ENCODE measurements at places on chromosomes 3 and 15.

DNA sequence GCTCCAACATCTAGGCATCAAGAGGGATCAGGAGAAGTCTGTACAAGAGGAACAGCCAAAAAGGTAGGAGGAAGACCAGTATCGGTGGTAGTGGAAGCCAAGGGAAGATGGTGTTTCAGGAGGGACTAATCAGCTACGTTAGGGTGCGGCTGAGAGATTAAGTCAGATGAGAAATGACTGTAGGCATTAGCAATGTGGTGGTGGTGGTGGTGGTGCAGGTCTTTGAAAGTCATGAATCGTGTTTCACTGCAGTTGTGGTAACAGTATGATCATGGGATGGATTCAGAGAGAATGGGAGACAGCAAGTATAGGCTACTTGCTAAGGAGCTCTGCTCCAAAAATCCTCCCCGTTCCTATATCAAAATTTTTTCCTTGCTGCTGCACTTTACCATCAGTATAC, 35.5 kb downstream of the ASTE1 start:
- DNase-seq: no peak

DNA sequence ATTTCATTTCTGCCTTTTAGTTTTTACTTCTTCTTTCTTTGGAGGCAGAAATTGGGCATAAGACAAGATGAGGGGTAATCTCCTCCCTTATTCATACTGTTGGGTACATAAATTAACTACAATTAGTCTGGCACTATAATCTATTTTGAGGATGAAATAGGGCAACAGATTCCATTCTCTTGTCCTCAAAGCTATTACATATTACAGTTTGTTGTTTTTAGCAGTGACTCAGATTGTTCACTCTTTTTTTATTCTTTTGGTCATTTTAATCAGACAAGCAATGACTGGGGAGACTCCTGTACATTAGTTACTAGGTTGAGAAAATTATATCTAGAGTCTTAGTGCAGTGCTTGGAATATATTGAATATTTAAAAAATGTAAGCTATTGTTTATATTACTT, 556.0 kb downstream of the OTOL1 start:
- no peak for DNase-seq

- DNase-seq: no peak
Observed at GRCh38 chr3:36433511-36433910, 53.2 kb downstream of the STAC start.

DNA sequence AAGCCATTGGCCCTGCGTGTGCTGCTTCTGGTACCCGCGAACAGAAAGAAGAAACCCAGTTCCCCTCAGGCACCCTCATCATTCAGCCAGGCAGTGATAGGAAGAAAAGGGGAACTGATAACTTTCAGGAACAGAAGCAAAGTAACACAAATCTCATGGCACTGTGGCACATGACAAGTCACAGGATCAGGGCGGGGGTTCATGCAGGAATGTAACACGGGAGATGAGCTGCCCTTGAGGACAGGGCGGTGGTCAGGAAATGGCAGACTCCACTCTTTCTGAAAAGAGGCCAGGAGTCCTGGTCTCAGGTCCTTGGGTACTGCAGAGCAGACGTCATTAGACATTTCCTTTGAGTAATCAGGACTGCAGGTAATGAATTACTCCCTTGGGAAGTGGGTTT, 95.5 kb downstream of the CCNL1 start:
- no peak for DNase-seq

- DNase-seq: no peak
Observed at GRCh38 chr15:60110909-60111308, 106.8 kb downstream of the FOXB1 start.

- DNase-seq: peak; percentile 80
Observed at GRCh38 chr3:117281371-117281770, 571.8 kb downstream of the TUSC7 start.

DNA sequence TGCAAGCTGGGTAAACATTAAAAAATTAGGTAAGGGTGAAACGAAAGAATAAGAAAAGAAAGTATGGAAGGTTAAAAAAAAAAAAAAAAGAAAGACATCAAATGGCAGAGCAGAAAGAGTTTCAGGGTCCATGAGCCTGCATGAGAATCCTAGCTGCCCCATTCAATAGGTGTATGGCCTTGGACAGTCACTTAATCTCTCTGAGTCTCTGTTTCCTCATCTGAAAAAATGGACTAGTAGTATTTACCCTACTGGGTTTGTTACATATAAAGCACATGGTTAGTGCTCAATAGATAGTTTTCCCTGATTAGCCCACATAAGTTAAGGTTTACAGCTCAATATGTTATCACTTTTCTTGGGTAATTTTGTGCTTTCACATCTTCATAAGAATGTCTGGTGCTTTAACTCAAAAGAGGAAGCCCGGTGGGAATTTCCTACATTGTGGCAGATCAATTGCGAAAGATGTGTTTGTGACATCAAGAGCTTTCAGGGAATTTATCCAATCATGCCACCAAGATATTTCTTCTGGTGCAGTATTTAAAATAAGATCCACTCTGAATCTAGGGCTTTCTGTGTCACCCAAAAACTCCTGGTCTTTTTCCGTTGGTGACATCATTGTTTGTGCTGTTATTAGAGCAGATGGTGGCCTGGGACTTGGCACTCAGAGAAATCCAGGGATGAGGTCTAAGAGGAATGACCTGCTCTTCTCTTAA, 57.2 kb upstream of the UBE2E1 start:
- DNase-seq: no peak

- DNase-seq: peak; percentile 91
Observed at GRCh38 chr3:115272036-115272824, 125.1 kb upstream of the ZBTB20 start.

- no peak for DNase-seq
Observed at GRCh38 chr15:47399100-47399499, 318.2 kb upstream of the SEMA6D start.

- DNase-seq: peak; percentile 5
Observed at GRCh38 chr15:40695469-40695890, 506 bp downstream of the RAD51 start.

DNA sequence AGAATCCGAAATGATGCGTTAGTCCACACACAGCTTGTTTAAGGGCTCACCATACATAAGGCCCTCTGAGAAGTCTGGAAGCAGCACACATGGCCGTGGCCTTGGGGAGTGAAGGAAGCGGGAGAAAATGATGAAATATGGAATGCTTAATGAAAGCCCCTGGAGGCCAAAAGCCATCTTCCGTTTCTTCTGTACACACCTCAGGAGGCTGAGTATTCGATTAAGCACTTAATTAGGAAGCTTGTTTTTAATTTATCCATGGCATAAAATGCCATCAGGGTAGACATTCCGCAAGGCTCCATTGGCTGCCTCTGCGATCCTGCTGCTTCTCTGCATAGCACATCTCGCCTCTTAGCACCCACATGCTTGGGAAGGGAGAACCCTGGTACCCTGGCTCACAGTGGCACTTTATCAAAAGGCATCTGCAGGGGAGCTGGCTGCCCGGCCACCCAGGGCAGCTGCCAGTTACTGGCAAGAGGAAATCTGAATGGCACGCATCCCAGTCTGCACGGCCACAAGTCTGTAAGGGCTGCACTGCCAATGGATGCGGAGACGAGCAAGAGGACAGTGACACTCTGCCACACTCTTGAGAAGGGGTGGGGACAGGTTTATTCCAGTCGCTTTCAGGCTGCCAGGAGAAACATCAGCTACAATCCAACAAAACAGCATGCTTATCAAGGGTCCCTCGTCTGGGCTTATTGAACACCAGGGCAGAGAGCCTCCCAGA, 356.2 kb downstream of the OCA2 start:
- peak; percentile 29 for DNase-seq

DNA sequence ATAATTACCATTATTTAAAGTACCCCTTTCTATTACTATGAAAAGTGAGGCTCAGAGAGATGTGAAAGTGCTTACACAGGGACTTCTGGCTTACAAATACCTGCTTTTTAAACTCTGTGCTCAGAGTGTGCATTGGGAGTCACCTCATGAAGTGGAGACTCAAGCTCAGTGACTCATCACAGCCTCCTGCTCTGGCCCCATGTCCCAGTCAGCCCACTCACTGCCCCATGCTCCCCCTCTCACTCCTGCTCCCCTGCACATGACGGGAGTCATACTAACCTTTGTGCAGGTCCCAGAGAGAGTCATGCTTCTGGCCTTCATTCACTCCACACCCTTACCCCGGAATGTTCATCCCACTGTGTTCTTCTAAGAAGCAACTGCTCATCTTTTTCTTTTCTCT, 20.2 kb downstream of the CCR1 start:
- DNase-seq: no peak

DNA sequence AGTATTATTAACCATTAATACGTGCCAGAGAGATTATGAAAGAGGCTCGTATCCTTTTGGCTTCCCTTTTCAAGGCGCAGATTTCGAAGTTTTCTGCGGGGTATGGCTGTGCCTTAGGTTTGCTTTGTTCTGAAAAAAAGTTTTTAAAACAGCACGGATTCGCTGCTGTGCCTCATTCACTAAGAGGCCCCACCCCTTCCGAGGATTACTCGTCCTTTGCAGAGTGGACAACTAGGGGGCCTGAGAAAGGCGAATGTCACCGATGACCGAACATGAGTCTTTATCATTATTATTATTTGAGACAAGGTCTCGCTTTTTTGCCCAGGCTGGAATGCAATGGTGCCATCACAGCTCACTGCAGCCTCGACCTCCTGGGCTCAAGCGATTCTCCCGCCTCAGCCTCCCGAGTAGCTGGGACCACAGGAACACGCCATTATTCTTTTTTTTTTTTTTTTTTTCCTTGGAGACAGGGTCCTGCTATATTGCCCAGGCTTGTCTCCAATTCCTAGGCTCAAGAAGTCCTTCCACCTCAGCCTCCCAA, 684 bp upstream of the RPS27L start:
- DNase-seq: no peak

- no peak for DNase-seq
Observed at GRCh38 chr3:161443921-161444693, 52.5 kb upstream of the OTOL1 start.

- no peak for DNase-seq
Observed at GRCh38 chr15:85619992-85620689, 174.6 kb downstream of the KLHL25 start.
